NCI-H1694 treated with DMSO at 0.1 percent for 48 hours (cell line): ENCODE measurements at places on chromosomes 5 and 9.
A peak's percentile ranks its signal among the peaks of the same experiment; 100 is the strongest.

DNA sequence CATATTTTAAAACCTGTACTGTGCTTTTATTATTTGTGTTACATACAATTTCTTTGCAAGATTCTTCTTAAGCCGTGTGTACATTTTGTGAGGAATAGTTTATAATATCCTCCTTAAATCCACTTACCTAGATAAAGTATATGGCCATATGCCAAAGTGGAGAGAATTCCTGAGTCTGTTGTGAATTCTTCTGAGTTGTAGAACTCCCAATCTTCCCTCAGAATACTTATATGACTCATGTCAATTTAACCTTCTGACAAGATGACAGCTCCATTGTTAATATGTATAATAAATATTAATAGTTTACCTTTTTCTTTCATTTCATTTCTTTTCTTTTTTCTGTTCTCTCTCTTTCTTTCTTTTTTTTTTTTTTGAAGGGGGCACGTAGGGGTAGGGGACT lies 6.0 kb upstream of the RICTOR start:
- DNase-seq, result no peak

DNA sequence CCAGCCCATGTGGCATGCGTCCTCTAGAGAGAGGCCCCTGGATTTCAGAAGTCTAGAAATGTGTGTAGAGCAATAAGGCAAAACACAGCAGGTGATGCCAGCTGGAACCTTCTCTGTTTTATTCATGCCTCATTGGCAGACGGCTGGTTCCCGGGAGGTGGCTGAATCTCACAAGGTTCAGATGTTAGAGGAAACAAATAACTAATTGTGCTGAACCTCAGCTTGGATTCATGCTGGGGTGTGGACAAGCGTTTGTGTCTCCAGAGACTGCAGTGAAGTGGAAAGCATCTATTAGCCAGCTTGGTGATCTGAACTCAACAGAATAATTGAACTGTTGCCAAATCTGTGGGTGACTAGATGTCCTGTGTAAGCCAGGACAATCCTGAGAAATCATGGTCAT lies 131.1 kb upstream of the NR4A3 start:
- peak; percentile 80 for DNase-seq

DNA sequence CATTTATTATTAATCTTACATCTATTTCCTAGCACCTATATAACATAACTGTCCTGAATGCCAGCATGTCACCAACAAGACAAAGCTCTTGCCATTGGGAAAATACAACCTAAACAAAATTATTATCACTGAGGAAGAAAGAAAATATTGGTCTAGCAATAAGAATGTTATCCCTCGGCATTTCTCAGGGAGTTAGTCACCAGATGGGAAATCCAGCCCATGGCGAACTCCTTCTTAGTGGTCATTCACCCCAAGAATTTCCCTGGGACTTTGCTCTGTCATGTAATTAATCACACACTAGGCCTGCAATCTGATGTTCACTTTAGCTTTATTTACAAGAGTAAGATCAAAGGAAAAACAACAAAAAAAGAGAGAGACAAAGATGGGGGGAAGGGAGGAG lies 56.1 kb upstream of the TAS2R1 start:
- DNase-seq, result no peak

- peak; percentile 43 for DNase-seq
These were observed 577.3 kb upstream of the TLE4 start for GRCh38 chr9:78994471-78994870.

DNA sequence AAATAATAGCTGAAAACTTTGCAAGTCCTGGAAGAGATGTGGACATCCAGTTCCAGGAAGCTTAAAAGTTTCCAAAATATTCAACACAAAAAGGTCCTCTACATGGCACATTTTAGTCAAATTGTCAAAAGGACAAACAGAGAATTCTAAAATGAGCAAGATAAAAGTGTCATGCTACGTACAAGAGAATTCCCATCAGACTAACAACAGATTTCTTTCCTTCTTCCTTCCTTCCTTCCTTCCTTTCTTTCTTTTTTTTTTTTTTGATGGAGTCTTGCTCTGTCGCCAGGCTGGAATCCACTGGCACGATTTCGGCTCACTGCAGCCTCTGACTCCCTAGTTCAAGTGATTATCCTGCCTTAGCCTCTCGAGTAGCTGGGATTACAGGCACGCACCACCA lies 39.3 kb downstream of the BTNL8 start:
- DNase-seq, result no peak

GRCh38 chr5:63959177-63959982 lies 2.9 kb downstream of the HTR1A start:
- peak; percentile 40 for DNase-seq

- no peak for DNase-seq
These were observed 104.7 kb downstream of the ADAMTS2 start for GRCh38 chr5:179240561-179240960.

DNA sequence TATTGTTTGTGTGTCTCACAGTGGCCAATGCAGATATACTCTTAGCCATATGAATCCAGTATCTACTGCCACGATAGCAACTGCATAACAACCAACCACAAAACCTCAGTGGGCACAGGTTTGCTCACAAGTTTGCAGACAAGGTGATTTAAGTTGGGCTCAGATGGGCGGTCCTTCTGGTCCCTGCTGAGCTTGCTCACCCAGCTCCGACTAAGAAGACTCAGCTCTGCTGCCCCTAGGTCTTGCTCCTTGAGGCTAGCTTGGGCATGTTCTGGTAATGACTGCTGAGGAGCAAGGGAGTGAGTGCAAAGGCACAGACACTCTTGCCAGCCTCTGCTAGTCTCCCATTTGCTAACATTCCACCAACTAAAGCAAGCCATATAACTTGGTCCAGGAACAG lies 52.6 kb downstream of the MTX3 start:
- DNase-seq, result no peak

DNA sequence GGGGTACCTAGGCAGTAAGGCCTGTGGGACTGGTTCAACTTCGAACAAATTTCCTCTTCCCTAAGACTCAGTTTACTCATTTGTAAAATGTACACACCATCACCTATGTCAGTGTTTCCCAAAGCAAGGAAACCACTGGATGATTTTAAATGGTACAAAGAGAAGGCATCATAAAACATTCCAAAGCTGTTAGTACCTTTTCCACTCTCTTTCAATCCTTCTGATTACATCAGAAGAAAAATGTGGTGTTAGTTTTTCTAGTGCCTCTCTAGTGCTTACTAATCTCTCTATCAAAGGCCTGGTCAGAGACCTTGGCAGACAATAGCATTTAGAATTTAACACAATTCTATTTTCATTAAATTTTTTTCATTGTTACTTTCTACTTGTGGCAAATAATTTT lies 18.1 kb downstream of the NR6A1 start:
- no peak for DNase-seq

DNA sequence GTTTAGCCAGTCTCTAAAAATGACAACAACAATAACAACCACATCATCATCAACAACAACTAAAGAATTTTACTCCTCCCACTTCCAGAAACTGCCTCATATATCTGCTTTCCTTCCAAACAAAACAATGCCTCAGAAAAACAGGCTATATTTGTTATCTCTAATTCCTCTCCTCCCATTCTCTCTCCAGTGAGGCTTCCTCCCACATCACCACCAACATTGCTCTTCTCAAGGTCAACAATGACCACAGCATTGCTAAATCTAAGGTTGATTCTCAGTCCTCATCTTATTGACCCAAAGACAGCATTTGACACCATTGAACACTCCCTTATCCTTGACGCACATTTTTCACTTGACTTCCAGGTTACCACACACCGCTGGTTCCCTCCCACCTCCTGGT lies 38.1 kb upstream of the PRUNE2 start:
- no peak for DNase-seq

- DNase-seq, result no peak
These were observed 10.8 kb downstream of the FBXO38 start for GRCh38 chr5:148394587-148395019.
